Activated CD4-positive, alpha-beta T cell treated with anti-CD3 and anti-CD28 coated beads, Interleukin-2, amount 50 U/mL, for 16 hours (primary cell): ENCODE measurements at places on chromosomes 16 and 17.
A peak's percentile ranks its signal among the peaks of the same experiment; 100 is the strongest.

GRCh38 chr16:84735849-84736586 lies 36.2 kb downstream of the USP10 start:
- peak; percentile 40 for DNase-seq

- no peak for DNase-seq
Measured at GRCh38 chr16:51453251-51453650, 302.2 kb upstream of the SALL1 start.

DNA sequence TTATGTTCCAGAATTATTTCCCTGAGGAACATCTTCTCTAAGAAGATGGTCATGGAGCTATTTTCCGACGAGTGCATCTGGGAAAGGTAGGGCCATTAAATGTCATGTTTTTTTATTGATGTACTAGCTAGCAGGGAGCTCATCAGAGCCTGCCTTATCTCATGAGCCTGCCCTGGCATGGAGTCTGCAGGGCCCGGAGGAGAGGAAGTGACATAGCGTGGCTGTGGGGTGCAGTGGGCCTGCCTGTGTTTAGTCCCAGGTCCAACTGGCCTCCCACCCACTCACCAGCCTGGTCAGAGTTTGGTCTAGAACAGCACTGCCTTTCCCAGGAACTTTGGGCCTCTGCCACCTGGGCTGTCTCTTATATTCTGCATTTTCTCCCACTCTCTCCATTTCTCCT lies 389.8 kb downstream of the SNX29 start:
- DNase-seq, result no peak

- DNase-seq, result peak; percentile 31
Measured at GRCh38 chr16:85798901-85799496, 345 bp downstream of the EMC8 start.

DNA sequence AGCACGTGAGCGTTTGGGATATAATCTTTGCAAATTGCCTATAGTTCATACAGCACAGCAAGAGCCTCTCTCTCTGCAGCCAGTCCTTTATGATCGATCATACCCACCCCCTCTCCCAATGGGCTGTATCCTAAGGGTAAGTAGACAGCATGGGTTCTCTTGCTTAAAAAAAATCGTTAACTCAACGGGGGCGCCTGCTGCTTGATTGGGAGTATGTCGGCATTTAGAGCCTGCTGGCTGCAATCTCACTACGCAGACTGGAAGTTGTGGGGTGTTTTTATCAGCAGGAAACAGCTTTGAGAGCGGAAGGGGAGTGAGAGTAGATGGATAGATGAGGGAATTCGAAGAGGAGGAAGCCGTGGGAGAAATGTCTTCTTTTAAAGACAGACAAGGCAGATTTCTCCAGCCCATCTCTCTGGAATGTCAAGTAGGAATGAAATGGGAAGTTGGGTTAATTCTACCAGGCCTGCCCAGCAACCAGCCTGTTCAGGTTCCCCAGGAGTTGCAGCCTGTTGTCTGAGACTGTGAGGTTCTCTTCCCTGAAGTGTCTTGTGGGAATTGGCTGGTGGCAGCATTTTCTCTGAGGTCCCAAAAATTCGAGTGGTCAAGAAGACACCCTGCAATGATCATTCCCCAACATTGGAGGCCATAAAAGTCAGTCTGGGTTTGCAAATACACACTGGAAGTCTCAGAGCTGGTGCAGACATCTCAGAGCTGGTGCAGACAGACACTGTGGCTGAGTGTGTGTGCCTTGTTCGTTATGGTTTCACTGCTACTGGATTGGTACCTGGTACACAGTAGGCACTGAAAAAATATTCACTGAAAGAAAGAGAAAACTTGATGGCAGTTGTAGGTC lies 65.6 kb downstream of the PRKCB start:
- DNase-seq, result no peak

DNA sequence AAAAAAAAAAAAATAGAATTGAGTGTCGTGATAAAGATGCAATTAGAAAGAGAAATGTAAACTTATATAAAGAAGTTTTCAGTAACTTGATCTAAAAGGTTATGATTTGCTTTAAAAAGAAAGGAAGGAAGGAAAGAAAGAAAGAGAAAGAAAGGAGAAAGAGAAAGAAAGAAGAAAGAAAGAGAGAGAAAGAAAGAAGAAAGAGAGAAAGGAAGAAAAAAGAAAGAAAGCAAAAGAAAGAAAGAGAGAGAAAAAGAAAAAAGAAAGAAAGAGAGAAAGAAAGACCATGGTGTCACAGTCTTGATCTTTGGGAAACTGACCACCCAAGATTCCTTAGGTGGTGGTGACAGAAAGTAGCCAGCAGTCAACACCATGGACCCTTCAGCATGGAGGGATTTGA lies 4.3 kb upstream of the CCL3 start:
- no peak for DNase-seq

DNA sequence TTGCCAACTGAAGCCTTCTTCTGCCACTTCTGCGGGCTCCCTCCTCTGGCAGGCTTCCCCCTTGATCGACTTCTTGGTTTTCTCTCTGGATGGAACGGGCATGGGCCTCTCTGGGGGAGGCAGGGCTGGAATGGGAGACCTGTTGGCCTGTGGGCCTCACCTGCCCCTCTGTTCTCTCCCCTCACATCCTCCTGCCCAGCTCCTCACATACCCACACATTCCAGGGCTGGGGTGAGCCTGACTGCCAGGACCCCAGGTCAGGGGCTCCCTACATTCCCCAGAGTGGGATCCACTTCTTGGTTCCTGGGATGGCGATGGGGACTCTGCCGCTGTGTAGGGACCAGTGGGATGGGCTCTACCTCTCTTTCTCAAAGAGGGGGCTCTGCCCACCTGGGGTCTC lies 6.5 kb upstream of the LASP1NB start:
- DNase-seq, result no peak
